Right forelimb (tissue), 1 donor: ENCODE measurements at places on chromosomes 13 and 19.

DNA sequence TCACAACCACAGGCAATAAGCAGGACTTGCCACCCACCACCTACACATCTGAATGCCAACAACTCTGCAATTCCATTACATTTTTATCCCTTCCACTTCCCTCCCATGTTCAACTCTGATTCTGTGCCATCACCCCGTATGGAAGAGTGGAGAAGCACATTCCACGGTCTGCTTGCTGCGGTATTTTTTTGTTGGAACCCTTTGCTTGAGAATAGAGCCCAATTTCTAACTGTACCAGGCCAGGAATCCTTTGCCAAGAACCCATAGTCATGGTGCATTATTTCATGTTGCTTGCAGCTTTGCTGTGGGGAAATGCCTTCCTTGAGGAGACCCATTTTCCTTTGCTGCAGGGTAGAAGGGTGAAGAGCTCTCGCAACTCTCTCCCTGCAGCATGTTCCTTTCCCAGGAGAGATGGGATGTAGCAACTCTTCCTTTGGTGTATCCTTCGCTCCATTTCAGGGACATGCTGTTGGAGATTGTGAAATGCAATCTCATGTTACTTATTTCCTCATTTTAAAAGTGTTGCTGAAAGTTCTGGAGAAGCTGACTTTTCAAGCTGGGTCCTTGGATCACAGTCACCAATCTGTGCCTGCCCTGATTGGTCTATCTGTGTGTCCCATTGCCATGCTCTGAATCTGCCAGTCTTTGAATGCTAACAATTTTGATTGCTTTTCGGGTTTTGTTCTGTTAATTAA is 69.8 kb upstream of the STARD13 start:
- no peak for DNase-seq

GRCh38 chr19:49895566-49896297 is 955 bp downstream of the IL4I1 start:
- no peak for DNase-seq

- no peak for DNase-seq
Observed at GRCh38 chr13:49627831-49628652, at the start of gene ARL11. Gene ARL11, plus strand, starts transcription at chr13:49628507. Its CDS starts 1,941 bp downstream, at chr13:49630448.

- no peak for DNase-seq
Observed at GRCh38 chr19:42153672-42154433, 21.6 kb upstream of the POU2F2 start.

GRCh38 chr19:1101337-1101698 is 2.5 kb upstream of the GPX4 start:
- DNase-seq = no peak

GRCh38 chr13:44801990-44802389 is 187.3 kb downstream of the NUFIP1 start:
- DNase-seq = no peak

DNA sequence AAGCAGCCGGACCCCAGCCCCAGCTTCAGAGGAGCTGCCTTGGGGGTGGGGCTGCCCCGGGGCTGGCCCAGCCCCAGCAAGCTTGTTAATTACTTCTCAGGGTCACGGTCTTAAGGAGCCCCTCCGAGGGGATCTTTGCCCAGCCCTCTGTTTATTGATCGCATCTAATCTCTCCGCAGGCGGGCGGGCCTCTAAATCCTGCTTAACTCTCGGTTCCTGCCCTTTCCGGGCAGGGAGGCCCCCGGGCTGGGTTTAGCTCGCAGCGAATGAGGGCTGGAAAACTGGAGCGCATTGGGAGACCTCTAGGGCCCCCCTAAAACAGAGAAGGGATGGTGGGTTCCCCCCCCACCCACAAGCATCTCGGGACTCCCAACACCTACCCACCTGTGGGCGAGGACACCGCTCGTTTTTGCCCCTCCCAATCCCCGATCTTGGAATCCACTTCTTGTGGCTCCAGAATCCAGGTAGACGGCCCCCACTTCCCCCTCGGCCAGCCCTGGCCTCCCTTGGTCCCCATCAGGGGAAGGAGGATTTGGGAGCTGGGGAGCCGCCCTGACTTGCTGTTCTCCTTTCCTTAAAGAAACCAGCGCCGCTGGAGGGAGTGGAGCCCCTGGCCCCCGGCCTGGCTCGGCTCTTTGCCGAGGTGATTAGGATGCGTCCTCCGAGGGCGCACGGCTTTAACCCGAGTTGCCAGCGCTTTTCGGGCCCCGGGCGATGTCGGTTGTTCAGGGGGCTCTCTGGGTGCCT is 59.5 kb upstream of the ADGRL1 start:
- DNase-seq = peak; percentile 71

DNA sequence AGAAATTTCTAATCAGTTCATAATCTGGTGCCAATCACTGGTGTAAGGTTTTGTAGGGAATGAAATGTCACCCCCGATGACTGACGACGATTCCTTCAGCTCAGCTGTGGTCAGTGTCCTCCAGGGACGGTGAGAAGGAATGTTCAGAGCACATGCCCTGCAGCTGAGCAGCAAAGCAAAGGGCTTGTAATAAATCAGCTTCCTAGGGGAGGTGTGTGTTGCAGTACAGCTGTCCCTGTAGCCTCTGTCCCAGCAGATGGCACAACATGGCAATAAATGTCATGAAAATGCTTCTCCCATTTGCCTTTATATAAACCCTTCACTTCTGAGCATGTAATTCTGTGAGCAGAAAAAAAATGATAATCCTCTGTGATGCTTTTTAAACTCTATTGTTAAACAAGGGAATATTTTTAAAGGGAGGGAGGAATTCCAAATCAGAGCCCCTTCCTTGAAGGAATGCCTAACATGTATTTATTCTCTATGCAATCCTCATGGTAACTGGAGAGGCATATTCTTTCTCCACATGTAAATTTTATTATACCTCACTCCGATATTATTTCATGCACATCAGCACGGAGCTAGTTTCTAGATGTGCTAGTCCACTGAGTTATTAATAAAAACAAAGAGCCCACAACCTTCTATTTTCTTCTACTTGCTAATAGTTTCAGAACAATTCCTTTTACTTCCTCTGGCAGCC is 102.5 kb downstream of the FAM216B start:
- DNase-seq = no peak

DNA sequence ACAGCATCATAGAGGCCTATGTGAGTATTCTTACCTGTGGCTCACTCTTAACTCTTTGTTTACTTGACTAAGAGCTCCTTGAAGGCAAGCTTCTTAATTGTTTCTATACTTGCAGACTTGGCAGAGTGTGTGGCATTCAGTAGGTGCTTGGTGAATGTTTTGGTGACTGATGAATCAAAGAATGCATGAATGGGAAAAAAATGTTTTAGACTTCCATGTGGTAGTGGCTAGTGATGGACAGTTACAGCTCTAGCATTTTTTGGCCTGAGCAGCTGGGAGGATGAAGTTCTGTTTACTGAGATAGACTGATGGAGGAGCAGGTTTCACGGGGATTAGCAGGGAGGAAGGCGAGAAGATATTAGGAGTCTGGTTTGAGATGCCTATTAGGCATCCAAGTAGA is 13.6 kb downstream of the HAS1 start:
- no peak for DNase-seq

GRCh38 chr13:85879014-85879413 is 79.8 kb upstream of the SLITRK6 start:
- no peak for DNase-seq

DNA sequence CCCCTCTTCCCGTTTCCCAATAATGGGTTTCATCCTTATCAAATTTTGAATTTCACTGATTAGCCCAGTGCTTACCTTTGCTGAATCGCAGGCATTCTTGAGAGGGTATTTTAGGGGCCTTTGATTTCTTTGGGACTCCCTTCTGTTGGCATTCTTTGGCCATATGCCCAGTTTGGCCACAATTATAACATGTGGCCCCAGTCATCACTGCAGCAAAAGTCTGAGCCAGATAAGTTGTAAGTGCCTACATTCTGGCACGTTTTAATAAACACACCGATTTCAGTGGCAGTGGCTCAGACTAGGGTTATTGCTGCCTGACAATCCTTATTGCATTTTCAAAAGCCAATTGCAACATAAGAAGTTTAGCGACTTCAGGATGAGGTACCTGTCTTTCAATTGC is 41.4 kb downstream of the ZNF726 start:
- no peak for DNase-seq

GRCh38 chr19:5340637-5341447 is at the start of gene PTPRS:
Gene PTPRS, minus strand, starts transcription at chr19:5340812. Its CDS starts 54,672 bp downstream, at chr19:5286140.
- peak; percentile 90 for DNase-seq

GRCh38 chr13:73055813-73056564 is 2.8 kb upstream of the KLF5 start:
- no peak for DNase-seq

DNA sequence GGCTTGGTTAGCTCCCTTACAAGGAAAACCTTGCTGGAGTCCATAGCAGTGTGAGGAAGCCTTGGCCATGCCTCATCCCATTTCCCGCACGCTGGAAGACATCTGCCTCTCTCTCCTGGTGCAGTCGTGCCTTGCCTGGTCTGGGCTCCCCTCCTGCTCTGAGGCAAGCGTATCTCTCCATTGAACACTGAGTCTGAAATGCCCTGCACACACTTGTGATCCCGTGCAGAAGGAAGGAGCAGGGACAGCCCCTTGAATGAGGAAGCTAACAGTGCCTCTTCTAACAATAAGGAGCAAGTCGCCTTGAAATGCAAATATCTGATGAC is 407 bp upstream of the ZNF440 start:
- no peak for DNase-seq
